RWPE2 (cell line): ENCODE measurements at places on chromosomes 7 and 10.

DNA sequence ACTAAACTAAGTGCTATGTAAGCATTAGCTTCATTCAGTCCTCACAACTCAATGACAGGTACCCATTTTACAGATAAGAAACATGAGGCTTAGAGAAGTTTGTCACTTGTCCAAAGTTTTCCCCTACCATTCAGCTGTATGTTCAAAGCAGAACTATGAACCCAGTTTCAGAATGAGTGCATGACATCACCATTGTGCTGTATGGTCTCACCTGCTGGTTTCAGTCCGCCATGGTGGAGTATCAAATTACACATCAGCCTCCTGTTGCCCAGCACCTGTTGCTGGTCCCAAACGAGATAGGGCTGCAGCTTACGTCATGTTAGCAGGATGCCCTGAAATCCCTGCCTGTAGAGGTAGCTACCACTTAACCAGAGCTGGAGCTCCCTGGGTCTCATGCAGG, 95.0 kb downstream of the DYNC1I1 start:
- no peak for DNase-seq

DNA sequence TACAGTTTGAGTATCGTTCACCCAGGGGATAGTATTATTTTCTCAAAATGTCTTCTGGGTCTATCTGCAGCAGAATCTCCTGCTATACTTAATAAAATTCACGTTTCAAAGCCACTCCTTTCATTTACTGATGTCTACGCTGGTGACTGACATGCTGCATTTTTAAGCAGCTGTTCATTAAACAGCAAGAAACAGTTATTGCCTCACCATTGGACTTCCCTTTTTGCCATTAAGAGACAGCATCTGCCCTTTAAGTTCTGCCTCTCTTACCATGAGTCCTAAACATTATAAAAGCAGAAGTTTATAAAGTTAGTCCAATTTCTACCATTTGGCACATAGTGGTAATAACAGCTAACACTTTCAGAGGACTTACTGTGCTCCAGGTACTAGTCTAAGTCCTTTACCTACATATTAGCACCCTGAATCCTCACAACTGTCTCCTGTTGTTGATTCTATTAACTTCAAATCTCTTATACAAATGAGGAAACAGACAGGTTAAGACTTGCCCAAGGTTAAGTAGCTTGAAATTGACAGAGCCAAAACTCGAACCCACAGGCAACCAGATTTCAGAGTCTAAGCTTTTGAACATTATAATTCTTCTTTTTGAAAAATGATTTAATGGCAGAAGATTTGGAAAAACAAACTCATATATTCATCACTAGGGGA, 169.5 kb downstream of the SNX13 start:
- no peak for DNase-seq

- DNase-seq = no peak
Observed at GRCh38 chr10:116850058-116850611, 836 bp downstream of the ENO4 start.

DNA sequence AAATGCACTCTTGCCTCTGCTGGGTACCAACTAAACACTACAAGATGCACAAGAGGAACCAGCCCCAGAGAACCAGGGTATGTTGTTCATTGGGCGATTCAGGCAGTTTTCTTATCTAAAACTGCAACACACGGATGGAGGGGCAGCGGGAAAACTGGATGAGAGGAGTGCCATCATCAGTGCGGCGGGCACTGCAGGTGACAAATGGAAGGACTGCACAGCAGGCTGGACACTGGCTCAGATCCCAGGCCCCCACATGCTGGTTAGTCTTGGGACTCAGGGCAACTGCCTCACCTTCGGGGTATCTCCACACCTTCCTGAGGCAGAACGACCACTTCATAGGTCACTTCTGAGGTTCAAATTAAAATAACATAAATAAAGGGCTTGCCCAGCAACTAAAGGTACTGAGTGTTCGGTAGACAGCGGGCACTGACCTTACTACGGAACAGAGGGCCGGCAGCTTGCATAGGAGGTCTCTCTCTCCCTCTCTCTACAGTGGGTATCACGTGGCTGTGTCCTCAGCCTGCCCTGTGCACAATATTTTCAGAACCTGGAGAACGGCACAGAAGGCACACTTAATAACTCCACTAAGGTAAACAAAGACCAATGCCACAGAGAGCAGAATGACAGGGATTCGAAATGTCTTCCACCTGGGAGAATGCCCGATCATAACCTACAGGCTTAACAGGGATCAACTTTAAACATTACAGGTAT, 72.1 kb downstream of the GRB10 start:
- no peak for DNase-seq

DNA sequence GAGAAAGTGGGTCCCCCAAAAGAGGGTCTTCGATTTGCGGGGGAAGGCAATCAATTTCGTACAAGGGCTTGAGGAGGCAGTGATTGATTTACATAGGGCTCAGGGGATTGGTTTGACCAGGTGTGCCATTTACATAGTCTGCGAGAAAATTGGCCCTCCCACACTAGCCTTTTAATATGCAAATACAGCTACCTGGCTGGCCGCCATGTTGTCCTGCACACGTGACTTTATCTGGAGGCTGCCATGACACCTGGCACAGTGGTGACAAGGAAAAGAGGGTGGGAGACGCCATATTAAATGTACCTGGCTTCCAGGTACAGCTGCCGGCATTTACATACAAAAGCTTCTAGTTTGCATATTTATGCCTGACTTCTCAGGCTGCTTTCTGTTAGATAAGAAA, 1577.2 kb upstream of the LRRTM3 start:
- DNase-seq = no peak

GRCh38 chr10:11404901-11405300, 206.5 kb downstream of the USP6NL start:
- no peak for DNase-seq

DNA sequence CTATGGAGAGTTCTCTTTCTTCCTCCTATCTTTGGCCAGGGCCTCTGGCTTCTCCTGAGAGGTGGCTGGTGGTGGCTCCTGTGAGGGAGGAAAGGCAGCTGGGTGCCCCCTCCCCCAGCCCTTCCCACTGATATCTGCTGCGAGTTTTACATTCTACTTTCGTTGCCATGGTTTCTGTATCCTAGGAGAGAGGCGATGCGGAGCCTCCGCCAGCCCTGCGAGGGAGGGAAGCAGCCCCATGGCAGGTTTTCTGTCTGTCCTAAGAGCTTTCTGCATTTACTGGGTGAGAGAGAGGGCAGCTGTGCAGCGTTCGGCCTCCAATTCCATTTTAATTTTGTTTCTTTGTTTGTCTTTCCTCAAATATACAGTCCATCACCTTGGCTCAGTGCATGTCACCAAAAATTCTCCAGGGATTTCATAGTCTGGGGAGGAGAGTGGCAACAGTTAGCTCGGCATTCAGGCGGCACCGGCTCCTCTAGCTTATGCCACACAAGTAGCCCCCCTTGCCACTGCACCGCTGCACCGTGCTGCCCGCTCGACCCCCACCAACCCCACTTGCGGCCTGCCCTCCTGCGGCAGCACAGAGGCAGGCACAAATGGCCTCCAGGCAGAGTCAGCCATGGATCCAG, 20.4 kb downstream of the DNAJB12 start:
- DNase-seq = no peak

DNA sequence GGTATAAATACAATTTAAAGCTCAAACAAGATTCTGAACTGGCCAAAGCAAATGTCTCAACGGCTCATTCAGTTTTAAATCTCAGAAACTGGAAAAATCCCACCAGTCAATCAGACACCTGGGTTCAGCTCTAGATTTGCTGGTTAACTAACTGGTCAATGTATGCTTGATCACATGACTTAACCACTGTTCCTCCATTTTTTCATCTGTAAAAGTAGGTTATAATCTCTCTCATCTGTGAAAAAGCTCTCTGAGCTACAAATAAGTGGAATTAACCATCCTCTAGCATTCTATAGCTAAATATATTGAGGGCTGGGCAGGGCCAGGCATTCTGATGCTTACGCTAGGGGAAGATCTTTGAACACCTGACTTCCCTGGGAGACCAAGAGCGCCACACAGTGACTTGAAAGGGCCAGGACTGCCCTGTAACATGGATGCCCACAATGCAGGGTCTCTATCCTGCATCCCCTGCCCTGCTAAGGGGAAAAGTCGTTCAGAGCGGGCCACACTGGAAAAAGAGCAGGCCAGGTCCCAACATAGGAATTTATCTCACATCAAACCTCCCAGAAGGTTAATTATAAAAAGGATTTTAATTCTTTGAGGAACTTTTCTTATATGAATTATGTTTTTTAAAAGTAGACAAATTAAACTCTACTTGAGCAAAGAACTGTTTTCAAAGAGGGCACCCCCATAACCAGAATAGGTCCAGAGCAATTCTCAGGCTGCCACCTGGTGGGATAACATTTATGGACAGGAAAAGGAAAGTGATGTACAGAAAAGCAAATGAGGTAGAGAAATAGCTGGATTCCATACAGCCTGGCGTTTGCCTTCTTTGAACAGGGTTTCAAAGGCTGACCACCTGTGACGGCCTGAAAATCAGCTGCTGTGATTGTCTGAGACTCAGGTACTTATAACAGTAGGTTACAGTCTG, 1.8 kb downstream of the RP9 start:
- no peak for DNase-seq

- peak; percentile 56 for DNase-seq
Observed at GRCh38 chr7:1843921-1844335, 173.9 kb downstream of the ELFN1 start.

DNA sequence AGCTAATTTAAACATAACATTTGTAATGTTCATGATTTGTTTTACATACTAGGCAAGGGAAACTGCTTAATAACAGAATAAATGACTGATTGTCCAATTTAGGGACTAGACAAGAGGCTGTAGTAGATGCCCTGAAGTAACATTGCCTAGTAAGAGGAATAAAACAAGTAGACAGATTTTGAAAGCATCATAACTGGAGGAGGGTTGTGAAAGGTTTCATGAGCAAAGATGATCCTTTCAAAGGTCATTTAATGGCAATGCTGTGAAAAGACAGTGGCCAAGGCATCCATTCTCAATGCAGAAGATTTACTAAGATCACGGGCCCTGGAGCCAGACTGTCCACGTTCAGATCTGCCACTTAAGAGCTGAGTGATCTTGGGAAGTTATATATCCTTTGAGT, 44.8 kb upstream of the HHEX start:
- DNase-seq = no peak

DNA sequence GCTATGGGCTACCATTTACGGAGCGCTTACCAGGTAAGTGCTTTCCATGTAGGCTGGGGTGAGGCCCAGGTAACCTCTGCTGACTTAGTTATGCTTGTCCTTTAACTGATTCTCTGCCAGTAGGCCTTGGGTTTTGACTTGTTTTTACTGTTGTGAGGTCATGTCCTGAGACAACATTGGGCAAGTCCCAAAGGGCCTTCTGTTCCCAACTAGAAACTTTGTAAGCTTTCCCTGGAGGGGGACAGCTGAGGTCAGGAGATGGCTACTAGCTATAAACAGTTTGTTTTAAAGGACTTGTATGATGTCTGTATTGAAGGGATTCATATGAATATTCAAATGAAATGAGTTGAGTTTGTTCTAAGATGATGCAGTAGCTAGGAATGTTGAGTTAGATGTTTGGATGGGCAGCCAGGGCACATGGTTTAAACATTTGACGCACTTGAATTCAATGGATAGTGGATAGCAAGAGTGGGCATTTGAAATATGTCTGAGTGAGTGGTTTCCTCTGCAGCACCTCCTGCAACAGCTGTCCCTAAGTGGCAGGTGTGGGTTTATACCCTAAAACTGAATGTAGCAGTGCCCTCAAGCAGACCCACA, 10.0 kb upstream of the SGPL1 start:
- no peak for DNase-seq

GRCh38 chr10:60194421-60194820, 195.3 kb downstream of the ANK3 start:
- no peak for DNase-seq

GRCh38 chr10:61896854-61897661, 4.4 kb upstream of the ARID5B start:
- DNase-seq = no peak

- DNase-seq = no peak
Observed at GRCh38 chr10:114095559-114096337, 52.1 kb downstream of the ADRB1 start.

- no peak for DNase-seq
Observed at GRCh38 chr7:29494350-29494749, 69.3 kb upstream of the PRR15 start.

DNA sequence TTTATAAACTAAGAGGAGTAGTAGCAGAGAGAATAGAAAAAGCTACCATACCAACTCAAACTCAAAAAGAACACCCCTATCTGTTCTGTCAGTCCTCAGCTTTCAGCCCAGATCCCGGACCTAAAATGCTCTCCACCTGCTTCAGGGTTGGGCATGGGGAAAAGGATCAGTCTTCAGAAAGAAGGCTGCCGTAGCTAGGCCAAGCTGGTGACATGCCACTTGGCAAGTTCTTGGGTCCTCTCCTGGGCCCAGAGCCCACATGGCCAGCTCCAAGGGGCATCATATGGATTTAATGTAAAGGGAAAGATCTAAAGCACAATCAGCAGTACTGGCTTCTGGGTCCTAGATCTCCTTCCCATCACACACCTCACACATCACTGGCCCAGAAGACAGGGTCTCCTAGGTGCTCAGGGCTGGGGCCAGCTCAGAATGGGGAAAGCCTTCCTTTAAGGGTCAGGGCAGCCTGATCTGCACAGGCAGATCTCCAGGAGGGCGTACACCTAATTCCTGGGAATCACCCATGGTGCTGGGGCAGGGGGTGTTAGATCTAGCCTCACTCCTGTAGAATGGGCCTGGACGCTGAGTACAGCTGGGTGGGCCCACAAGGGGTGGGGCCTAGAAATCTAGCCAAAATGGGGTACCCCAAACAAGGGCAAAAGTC, 2.5 kb downstream of the VAX1 start:
- DNase-seq = no peak

DNA sequence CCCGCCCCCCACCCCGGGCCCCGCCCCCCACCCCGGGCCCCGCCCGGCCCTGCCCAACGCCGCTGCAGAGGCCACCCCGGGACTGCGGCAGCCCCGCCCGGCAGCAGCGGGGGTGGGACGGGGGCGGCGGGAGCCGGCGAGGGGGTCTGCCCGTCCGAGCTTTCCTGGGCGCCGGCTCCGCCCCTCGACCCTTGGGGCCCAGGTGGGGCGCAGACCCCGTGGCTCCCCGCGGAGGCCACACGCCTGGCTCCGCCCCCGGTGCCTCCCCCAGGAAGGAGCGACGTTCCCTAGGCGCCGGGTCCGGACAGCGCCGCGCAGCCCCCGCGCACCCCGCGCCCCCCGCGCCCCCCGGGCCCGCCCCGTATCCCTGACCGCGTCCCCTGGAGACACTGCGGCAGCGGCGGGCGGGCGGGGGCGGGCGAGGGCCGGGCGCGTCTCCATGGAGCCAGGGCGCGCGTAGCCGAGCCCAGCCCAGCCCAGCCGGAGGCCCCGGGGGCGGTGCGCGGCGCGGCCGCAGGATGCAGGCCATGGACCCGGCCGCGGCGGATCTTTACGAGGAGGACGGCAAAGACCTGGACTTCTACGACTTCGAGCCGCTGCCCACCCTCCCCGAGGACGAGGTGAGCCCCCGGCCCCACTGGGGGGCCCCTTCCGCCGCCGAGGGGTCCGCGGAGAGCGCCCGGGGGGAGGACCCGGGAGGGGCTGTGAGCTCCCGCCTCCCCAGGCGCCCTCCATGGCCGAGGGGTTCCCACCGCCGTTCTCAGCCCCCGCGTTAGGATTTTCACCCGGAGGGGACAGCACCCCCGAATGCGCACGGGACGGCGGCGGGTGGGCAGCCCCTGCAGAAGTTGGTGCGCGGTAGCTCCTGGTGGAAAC, at the start of gene KNDC1:
Gene KNDC1 (plus strand): TSS at position 270 of the 876 bp plus-strand sequence. CDS start 249 bp downstream, at position 519.
- no peak for DNase-seq

GRCh38 chr10:28593811-28594210, 60.9 kb downstream of the WAC start:
- no peak for DNase-seq

- DNase-seq = no peak
Observed at GRCh38 chr7:36760856-36761762, 36.8 kb upstream of the AOAH start.
